SHP77 (cell line): ENCODE measurements at places on chromosomes 13 and 19.

- DNase-seq: no peak
These were observed 62.3 kb downstream of the GADD45B start for GRCh38 chr19:2538096-2538757.

DNA sequence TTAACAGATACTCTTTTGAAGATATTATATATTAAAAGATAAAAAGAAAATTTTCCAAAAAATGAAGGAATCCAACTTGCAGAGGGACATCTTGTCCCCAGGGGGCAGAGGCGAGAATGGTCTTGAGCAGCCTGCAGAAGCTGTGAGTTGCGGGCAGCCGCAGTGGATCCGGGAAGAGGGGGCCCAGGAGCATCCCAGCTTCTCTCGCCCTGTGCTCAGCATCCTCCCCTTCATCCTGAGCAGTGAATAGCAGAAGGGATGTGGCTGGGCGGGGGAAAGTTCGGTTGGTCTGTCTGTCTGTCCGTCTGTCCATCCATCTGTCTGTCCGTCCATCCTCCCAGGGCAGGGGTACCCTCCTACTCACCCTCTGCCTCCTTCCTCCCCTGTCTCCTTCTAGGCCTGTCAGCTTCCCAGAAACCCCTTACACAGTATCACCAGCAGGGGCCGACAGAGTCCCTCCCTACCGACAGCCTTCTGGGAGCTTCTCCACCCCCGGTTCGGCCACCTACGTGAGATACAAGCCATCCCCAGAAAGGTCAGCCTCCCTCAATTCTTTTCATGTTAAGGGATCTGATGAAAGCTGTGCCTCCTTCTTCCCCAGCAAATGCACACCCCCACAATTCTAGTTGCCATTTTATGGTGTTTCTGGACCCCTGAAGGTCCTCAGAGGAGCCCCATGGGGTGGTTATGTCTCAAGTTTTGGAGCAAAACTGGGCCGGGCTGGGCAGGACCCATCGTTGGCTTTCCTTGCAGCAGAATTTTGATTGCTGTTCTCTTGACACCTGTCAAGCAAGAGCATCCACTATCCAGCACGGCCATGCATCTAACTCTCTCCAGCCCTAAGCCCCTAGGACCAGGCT, 81.6 kb downstream of the DPF1 start:
- peak; percentile 20 for DNase-seq

GRCh38 chr19:3563709-3564524, 6.5 kb upstream of the MFSD12 start:
- no peak for DNase-seq

- no peak for DNase-seq
These were observed 3.5 kb downstream of the FZR1 start for GRCh38 chr19:3509566-3509989.

DNA sequence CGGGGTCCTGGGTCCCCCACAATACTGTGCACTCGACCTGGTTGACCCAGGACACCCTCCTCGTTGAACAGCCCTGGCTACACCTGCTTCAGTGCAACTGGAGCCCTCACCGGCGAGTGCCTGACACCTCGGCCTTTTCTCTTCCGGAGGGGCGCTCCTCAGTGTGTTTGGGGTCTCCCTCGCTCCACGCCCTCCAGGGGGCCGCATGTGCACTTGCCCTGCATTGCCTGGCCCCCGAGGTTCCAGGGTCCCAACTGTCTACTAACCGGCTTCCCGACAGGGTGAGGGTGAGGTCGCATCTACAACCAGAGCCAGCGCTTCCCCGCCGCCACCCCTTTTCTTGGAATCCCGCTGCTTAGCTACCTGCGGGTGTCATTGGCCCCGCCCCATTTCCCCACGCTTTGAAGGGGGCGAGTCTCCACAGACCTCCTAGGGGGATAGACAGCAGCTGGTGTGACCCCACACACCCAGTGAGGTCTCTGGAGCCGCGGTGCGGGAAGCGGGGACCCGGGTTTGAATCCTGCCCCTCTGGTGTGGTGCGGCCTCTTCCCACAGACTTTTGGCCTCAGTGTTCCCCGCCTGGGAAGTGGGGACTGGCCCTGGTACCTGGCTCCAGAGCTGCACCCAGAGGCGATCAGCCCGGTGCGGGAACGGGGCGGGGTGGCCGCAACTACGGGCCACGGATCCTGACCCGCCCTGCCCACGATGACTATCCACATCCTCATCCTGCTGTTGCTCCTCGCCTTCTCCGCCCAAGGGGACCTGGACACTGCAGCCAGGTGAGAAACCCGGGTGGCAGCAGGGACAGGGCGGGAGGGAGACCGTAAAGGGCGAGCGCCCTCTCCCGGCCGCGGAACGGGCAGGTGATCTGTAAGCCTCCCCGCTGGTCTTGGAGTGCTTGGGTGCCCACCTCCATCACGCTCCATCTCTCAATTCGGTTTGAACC, at the start of gene ADM5:
Gene ADM5 (plus strand): TSS at position 462 of the 946 bp plus-strand sequence. CDS start 244 bp downstream, at position 706.
- DNase-seq: peak; percentile 47

DNA sequence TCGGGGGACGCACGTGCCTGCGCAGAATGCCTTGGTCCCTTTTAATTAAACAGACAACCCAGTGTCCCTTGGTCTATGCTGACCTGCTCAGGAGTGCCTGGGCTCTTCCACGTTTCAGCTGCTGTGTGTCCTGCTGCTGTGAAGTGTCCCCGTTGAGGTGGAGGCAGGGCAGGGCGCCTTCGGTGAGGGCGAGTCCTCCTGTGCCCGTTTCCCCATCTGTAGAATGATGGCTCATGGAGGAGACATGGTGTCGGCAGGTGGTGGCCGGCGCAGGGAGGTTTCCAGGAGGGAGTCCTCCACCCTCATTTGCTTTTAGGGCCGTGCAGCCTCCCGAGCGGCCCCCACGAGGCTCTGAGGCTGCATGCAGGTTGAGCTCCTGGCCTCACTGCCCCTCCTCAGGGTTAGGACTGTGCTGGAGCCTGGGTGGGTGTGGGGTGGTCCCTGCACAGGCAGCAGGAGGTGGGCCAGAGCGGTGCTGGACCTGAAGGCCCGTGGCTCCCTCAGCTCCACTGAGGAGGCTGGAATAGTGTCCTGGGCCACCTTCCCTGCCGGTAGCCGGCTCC, 8.8 kb downstream of the STK11 start:
- no peak for DNase-seq

- DNase-seq: no peak
These were observed 521.5 kb downstream of the SLITRK6 start for GRCh38 chr13:85277748-85278147.

- DNase-seq: no peak
These were observed 64.1 kb upstream of the RANBP3 start for GRCh38 chr19:6041991-6042481.
